NAMALWA (cell line): ENCODE measurements at places on chromosomes 13 and 19.
A peak's percentile ranks its signal among the peaks of the same experiment; 100 is the strongest.

GRCh38 chr13:110664041-110664440, 41.9 kb downstream of the CARS2 start:
- no peak for DNase-seq

- no peak for DNase-seq
These were observed 87.2 kb upstream of the TNFSF11 start for GRCh38 chr13:42486711-42487198.

GRCh38 chr19:33350538-33351309, 22.8 kb upstream of the CEBPG start:
- DNase-seq, result no peak

DNA sequence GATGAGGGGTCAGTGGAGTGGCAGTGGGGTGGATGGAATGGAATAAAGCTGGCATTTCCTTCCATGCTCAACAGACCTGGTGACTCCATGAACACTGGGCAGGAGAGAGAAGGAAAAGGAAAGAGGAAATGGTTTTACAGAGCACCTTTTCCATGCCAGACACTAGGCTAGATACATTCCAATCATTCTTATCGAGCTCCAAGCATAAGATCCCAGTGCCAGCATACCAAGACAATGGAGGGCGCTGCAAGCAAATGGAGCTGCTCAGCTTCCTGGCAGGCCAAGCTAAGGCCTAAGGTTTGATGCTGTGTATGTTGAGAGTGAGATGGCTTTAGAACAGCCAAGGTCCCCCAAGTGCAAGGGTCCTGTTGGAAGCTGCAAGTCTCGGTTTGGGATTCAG, 113.2 kb downstream of the HSPH1 start:
- no peak for DNase-seq

DNA sequence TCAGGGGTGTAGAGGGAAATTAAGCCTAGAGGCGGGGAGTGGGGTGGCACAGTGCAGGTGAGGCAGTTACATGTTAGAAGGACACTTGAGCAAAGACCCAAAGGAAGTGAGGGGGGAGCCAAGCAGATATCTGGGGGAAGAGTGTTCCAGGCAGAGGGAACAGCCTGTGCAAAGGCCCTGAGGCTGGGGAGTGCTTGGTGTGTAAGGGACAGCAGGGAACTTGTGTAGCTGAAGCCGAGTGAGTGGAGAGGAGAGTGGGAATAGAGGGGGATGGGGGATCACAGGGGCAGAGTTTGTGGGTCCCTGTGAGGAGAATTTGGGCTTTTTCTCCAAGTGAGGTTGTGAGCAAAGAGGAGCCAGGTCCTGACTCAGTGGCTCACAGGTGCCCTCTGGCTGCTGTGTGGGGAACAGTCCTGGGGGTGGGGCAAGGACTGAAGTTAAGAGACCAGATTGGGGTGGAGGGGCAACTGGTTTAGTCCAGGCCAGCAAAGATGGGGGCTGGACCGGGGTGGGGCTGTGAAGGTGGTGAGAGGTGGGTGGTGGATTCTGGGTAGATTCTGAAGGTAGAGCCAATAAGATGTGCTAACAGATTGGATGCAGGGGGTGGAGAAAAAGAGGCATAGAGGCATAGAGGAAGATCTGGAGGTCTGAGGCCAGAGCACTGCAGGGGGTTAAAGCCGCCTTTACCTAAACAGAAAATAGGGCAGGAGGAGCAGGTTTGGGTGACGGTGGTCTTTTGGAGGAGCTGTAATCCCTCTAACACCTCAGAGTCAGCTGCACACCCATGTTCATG, 75.3 kb downstream of the CACNA1A start:
- DNase-seq, result peak; percentile 68

DNA sequence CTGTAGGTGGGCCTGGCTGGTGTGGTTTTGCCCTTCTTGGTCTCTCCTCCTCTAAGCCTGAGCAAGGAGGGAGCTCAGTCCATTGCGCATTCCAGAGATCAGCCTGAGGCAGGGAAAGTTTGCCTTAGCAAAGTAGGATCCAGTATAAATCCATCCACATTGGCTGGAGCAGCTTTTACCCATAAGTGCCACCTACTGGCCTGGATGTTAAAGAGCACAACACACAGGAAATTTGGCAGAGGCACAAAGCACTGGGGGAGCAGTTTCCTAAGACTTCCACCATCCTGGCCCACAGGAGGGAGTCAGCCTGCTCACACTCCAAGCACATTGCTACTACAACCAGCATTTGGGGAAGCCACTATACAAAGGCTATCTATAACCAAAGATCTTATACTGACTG, 1124.2 kb downstream of the SLITRK1 start:
- DNase-seq, result peak; percentile 42

DNA sequence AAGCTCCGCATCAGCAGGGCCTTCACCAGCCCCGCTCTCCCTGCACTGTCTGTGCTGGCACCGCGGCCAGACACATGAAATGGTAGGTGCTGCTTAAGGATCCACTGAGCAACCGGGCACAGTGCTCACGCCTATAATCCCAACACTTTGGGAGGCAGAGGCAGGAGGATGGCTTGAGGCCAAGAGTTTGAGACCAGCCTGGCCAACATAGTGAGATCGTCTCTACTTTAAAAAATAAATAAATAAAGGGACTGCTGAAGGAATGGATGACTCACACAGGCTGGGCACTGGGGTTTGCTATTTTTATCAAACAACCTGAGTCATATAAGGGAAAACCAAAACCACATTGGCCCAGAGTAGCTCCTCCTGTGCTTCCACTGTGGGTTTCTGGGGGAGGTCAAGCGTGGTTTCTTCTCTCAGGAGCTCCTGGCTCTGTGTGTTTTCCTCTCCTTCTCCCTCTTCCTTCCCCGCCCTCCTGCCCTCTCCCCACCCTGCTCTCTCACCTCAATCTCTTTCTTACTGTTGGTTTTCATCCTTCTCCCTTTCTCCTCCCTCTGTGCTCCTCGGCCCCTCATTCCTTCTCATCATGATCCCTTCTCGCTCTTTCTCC, 21.3 kb downstream of the VRK3 start:
- no peak for DNase-seq

DNA sequence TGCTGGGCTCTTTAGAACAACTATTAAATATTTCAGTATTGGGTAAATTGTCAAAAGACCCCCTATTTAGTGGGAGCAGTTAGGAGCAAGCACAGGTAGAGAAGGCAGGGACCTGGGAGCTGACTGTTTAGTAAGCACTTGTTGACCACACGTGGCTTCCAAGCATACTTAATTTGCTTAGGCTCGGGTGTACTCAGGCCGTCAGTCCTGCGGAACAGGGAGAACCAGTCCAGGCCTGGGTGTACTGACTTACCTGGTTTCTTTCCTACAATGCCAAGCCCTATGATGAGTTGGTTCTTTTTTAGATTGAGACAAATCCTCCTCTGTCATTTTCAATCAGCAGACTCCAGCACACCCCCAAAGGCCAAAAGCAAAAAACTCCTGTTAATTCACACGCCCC, 90.0 kb downstream of the WDFY2 start:
- no peak for DNase-seq

DNA sequence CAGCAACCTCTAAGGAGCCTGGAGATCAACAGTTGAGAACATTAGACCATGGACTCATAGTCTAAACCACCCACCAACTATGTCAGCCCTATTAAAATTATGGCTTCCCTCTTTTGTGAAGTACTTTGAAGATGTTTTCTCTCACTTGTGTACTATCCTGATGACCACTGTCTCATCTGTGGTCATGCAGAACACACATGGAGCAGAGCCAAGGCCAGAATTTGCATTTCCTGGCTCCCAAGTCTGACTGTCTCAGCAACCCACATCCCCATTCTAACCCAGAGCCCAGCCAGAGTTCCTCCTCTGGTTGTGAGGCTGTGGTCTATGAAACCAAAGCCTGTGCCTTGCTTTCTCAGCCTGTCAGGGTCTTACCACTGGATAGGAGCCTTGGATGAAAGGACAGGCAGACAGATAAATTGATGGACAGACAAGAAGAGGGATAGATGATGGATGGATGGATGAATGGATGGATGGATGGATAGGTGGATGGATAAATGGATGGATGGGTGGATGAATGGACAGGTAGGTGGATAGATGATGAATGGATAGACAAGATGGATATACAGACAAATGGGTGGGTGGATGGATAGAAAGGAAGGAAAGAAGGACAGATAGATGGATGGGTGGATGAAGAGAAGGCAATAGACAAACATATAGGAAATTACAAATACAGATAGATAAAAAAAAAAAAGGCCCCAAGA, 35.4 kb downstream of the ZNF557 start:
- DNase-seq, result no peak

DNA sequence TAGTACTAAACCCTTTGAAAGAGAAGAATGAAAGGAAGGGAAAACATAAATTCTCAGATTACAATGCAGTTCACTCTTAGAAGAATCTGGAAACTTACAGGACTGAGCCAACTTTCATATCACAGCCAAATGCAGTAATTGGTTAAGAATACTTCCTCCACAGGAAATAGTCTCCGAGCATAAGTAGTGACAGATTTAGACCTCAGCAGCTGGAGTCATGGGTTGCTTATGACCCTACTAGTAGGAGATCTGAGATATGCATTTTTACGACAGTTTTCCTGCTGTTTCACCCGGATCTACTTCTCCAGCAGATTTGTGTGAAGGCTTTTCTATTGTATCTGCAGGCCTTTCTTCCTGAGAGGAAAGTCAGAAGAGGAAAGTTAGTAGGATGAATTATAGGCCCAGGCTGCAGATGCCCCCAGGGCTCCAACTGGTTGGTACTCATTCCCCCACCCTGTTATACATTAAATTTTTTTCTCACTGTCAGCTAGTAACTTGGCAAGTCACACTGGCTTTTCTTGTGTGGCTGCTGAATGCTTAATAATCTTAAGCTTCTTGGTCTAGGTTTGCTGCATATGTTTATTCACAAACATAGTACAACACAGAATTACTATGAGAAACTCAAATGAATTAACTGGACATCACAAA, 1241.5 kb upstream of the MIR17HG start:
- no peak for DNase-seq

DNA sequence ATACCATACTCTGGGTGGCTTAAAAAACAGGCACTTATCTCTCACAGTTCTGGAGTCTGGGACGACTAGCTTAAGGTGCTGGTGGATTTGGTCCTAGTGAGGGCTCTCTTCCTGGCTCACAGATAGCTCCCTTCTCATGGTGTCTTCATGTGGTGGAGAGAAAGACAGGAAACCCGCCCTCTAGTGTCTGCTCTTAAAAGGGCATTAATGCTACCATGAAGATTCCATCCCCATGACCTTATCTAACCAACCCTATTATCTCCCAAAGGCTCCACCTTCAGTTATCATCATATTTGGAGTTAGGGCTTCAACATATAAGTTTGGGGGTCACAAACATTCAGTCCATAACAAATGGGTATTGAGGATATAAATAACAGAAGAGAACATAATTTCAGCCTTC, 139.4 kb downstream of the HS6ST3 start:
- DNase-seq, result peak; percentile 69

- DNase-seq, result no peak
These were observed 2.1 kb downstream of the NFIX start for GRCh38 chr19:12997179-12997966.

- no peak for DNase-seq
These were observed 123.1 kb downstream of the ITGBL1 start for GRCh38 chr13:101575581-101575980.

- DNase-seq, result no peak
These were observed 4.0 kb downstream of the IGFLR1 start for GRCh38 chr19:35738021-35738886.

DNA sequence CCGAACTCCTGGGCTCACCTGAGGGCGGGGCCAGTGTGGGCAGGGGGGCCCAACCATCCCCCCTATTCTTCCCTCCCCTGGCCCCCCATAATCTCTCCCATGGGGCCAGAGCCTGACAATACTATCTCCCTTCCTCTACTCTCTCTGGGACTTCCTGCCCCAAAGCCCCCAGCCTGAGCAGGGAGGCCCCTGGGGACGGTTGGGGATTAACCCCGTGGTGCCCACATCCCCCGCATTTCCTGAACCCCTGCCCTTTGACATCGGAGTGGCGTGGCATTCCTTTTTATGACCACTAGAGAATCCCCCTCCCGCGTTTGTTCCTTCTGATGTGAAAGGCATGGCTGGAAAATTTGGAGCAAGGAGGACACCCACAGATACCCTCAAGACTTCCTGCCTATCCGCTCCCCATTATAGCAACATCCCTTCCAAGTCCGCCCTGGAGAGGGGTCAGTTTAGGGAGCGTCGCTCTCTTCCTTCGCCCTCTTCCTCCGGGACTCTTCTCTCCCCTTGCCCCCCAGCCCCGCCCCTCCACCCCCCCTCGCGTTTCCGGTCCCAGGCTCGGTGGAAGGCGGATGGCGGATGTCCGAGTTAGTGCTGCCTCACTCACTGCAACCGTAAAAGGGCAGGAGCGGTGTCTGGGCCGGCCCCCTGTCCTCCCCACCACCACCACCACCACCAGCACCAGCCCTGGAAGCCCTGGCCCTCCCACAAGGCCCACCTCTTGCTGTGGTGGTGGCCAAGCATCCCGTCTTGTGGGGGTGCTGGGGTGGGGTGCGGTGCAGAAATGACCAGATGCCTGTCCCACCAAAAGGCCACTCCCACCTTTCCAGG, 1.8 kb downstream of the VASP start:
- DNase-seq, result peak; percentile 62

DNA sequence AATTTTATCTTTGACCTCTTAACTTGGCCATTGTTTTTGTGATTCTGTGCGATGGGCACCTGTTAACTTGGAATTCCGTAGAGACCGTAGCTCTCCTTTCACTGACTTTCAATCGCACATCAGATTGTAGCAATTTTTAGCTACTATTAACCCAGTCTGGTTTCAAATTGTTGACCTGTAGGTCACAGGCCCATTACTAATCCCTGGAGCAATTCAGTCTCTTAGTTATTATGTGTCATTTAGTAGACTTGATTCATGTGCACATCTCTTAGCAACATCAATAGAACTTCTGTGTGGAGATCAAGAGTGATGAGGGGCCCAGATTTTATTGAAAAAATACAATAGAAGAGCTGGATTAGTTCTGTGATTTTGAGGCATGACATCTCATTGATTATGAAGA, 549.6 kb upstream of the SLC10A2 start:
- no peak for DNase-seq

GRCh38 chr13:47816831-47817230, 184.2 kb downstream of the SUCLA2 start:
- DNase-seq, result no peak

- DNase-seq, result peak; percentile 47
These were observed 10.0 kb downstream of the DPF1 start for GRCh38 chr19:38213911-38214625.

DNA sequence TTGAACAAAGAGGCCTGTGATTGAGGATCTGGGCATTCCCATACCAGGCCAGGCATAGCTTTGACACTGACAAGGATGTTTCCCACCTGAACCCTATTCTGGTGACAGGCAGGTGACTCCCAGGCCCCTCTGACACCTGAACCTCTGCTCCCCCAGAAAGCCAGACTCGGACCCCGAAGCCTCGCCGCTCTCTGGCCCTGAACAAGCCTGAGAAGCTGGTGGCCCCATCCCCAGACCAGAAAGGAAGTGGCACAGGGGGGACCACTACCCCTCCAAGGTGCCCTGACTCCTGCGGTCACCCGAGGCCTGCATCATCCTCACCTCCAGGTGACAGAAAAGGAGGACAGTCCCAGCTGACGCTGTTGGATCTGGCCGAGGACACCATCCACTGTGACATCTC, 14.7 kb downstream of the SIX5 start:
- no peak for DNase-seq
